Naive thymus-derived CD8-positive, alpha-beta T cell (primary cell): ENCODE measurements at places on chromosomes 1 and 21. TPM values are rescaled to one million over a fixed set of nuclear protein-coding genes. Genes with fewer than 3 reads are reported as not detected.

NCF2 gene
- 0.91 TPM for total RNA-seq

AMY2A gene
- total RNA-seq: not detected

RHBG gene
- total RNA-seq: not detected

DNA sequence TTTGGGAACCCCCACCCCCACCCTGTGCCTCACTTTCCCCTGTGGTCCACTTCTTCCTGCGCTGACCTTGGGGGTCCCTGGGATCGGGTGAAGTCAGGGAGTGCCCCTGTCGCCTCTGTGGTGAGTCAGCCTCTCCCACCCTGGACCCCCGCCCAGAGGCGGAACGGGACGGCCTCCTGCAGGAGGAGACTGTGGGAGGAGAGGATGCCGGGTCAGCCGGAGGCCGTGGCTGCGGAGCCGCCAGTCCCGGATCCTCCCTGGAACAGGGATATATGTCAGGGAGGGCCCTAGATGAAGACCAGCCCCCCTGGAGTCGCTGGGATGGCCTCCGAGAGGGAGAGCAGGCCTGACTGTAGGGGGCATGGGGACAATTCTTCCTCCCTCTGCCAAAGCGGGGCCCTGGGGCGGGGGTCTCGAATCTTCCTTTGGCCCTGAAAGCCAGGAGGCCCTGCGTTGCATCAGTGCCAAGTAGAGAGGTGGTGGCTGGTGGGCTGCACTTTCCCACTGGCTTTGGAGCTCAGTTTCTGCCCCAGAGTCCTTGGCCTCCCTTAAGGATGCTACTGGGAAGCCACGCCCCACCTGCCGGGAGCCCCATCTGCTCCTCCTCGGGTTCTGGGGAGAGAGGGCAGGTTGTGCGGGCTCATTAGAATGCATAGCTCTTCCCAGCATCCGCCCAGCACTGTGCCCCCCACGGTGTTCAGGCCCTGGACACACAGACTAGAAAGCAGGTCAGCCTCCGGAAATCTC lies 930 bp downstream of the ARHGEF10L start:
- DNase-seq: no peak

TMEM82 gene
- not detected for total RNA-seq

DNA sequence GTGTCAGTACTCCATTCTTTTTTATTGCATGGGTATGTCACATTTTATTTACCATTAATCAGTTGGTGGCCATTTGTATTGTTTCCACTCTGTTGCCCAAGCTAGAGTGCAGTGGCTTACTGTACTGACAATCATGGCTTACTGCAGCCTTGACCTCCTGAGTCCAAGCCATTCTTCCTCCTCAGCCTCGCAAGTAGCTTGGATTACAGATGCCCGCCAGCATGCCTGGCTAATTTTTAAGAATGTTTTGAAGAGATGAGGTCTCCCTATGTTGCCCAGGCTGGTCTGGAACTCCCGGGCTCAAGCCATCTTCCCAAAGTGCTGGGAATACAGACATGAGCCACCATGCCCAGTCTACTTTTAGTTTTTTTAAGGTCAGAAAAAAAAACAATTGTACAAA lies 813 bp upstream of the SFT2D2 start:
- DNase-seq: no peak

DNA sequence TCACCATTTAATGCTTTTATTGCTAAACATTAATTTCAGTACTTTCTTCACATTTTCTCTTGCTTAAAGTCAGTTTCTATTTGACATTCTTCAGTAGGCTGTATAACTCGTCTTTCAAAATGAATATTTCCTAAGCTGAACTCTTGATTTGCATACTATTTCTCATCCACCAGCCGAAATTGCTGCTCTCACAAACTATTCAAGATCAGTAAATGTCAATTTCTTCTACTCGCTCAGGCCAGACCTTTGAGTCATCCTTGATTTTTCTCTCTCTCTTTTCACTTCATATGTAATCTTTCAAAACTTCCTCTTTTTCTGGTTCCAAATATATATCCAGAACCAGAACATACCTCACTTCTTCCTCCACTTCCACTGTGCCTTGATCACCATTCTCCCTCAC lies 990.0 kb downstream of the KCNT2 start:
- DNase-seq: no peak
